ENCODE measurements at places on chromosomes 16 and 17. TPM values are rescaled to one million over a fixed set of nuclear protein-coding genes. Genes with fewer than 3 reads are reported as not detected.
A peak's percentile ranks its signal among the peaks of the same experiment; 100 is the strongest.

The CD300E gene
- total RNA-seq: not detected

The BRICD5 gene
- total RNA-seq: 8.0 TPM

GRCh38 chr16:87098976-87099720 lies 218.0 kb downstream of the C16orf95 start:
- DNase-seq: no peak
- no peak overlapping the region for H3K27ac ChIP-seq
- no peaks in the 10 kb centered on the region for H3K4me1 ChIP-seq
- H3K4me3 ChIP-seq: no peak overlapping the region
- H3K27me3 ChIP-seq: peaks cover 3% of the 10 kb centered on the region

DNA sequence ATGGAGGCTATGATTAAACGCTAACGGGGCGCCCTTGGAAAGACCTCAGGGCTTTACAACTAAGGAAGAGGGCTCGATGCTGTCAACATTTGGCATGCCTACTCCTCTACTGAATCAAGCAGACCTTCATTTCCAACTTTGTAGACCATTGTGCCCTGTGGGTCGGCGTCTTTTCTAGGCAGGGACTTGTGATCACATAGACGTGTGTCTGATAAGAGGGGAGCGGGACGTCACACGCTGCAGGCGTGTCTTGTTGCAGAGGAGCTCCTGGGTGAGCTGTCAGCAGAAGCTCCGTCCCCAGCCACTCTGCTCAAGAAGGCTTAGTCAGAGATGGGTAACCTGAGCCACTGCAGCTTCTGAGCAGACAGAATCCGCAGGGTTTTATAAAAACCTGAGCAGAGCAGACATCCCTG lies 2.8 kb downstream of the MAPK8IP3 start:
- peak overlapping the region; percentile 92 for H3K4me3 ChIP-seq
- peaks cover 45% of the 10 kb centered on the region for H3K4me1 ChIP-seq
- peak; percentile 33 for DNase-seq
- no peak overlapping the region for H3K27ac ChIP-seq
- no peaks in the 10 kb centered on the region for H3K27me3 ChIP-seq

DNA sequence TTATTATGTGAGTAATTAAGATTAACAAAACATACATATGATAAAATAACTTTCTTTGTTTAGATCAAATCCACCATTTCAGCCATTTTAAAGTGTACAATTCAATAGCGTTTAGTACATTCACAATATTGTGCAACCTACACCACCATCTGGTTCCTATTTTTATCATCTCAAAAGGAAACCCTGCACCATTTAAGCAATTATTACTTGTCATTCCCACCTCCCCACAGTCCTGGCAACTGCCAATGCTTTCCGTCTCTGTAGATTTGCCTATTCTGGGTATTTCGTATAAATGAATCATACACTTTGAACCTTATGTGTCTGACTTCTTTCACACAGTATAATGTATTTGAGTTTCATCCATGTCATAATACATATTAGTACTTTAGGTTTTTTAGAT lies 162.5 kb upstream of the CNTNAP4 start:
- H3K27ac ChIP-seq: no peak overlapping the region
- no peak for DNase-seq
- H3K36me3 ChIP-seq: no peaks in the 10 kb centered on the region
- no peaks in the 10 kb centered on the region for H3K4me1 ChIP-seq

DNA sequence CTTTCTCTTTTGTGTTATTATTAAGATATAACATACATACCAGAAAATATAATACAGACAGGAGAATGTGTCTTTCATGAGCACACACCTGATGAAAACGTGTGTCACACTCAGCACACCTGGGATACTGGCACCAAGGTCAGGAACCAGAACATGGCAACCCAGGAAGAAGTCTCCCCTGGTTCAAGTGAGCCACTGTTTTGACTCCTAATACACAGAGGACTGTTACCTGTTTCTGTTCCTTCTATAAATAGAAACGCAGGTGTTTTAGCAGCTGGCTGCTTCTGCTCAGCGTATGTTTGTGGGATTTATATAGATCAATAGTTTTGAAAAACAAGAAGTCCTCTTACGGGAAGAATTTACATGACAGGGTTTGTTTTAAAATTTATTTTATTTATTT lies 3.5 kb downstream of the SEC14L1 start:
- no peaks in the 10 kb centered on the region for H3K27me3 ChIP-seq
- no peak overlapping the region for H3K4me3 ChIP-seq
- peaks cover 56% of the 10 kb centered on the region for H3K4me1 ChIP-seq
- no peak overlapping the region for H3K27ac ChIP-seq
- H3K36me3 ChIP-seq: peaks cover 41% of the 10 kb centered on the region

DNA sequence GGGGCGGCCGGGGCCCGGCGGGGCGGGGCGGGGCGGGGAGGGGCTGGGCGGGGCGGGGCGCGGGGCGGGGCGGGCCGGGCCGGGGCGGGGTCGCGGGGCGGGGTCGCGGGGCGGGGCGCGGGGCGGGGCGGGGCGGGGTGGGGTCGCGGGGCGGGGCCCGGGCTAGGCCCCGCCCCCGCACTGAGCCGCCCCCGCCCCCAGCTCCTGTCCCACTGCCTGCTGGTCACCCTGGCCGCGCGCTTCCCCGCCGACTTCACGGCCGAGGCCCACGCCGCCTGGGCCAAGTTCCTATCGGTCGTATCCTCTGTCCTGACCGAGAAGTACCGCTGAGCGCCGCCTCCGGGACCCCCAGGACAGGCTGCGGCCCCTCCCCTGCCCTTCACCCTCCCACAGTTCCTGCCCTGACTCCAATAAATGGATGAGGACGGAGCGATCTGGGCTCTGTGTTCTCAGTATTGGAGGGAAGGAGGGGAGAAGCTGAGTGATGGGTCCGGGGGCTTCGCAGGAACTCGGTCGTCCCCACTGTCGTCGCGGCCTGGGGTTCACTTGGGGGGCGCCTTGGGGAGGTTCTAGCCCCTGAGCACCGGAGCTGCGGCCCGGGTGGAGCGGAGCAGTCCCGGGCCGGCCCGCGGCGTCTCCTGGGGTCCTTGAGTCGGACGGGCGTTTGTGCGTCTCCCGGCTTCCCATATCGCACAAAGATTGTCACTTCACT lies 795 bp upstream of the HBM start:
- DNase-seq: no peak
- peak overlapping the region; percentile 26 for H3K4me3 ChIP-seq
- H3K4me1 ChIP-seq: peaks cover 5% of the 10 kb centered on the region

All from activated CD4-positive, alpha-beta T cell treated with anti-CD3 and anti-CD28 coated beads for 36 hours (primary cell).